ENCODE measurements at places on chromosomes 13 and 19.

- no peak for DNase-seq
Observed at GRCh38 chr19:7250951-7251350, 43.3 kb downstream of the INSR start.

DNA sequence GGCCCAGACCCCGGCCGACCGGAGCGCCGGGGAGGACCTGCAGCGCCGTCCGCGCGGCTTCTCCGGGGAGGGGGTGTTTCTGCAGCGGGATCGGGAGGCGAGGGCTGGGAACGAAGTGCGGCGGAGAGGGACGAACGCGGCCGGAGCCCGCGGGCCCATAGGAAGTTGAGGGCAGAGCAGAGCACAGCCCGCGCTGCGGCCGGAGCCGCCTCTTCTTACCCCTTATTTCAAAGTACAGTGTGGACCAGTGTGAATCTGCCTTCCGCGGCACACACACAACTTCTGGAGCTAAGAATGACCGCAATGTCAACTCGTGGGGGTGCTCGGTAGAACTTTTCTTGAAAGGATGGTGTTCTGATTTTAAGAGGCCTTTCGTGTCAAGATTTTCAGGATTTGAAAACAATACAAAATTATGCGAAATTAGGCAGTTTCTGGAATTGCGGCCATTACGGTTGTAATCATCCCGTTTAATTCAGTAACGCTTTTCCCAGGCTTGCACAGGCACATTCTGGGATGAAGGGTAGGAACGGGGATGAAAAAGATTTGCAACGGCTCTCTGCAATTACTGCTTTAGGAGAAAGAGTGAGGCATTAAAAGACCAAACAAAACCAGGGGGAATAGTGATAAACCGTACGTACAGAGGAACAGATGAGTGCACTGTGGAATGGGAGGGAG lies 821 bp downstream of the TDRD3 start:
- no peak for DNase-seq

GRCh38 chr13:59354665-59355369 lies 808.9 kb downstream of the DIAPH3 start:
- DNase-seq: no peak

- DNase-seq: no peak
Observed at GRCh38 chr13:23788459-23788858, 100.7 kb downstream of the MIPEP start.

DNA sequence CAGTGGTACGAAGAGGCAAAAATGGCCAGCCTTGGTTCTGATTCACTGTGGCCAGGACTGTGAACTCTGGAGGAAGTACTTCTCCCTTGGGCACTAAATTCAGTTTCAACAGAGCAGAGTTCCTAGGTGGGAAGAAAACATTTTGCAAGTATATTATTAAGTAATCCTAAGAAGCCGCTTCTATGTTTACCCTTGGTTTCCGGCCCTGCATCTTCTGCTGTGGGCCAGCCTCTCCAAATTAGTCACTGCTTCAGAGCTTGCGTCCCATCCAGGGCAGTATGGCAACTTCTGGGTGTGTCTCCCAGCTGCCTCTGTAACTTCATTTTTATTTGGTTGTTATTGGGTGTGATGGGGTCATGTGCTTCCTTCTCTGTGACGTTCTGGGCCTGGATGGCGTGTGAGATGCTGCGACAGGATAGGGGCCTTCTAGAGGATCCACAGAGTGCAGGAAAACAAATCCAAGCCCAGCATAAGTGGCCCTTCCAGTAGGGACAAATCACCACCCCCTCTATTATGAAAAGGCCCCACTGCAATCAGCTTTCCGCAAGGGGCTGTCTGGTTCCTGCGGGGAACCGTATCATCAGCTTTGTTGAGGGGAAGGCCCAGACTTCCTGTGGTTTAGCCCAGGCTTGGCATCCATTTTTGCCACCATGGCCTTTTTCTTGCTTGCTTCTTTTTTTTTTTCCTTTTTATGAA lies 55.1 kb upstream of the C1QTNF9 start:
- DNase-seq: no peak

GRCh38 chr13:25375727-25376358 lies 4.1 kb downstream of the ATP8A2 start:
- no peak for DNase-seq

GRCh38 chr13:42176294-42176693 lies 95.7 kb upstream of the AKAP11 start:
- DNase-seq: no peak

GRCh38 chr13:28347456-28348371 lies 147.2 kb downstream of the FLT1 start:
- DNase-seq: no peak

GRCh38 chr19:7602240-7602934 lies 6.7 kb downstream of the CAMSAP3 start:
- no peak for DNase-seq

- no peak for DNase-seq
Observed at GRCh38 chr13:84121456-84121855, 239.2 kb upstream of the SLITRK1 start.

Data from NCI-H1436 treated with DMSO at 0.1 percent for 48 hours (cell line).